ENCODE measurements at places on chromosomes 5 and 9. TPM values are rescaled to one million over a fixed set of nuclear protein-coding genes. Genes with fewer than 3 reads are reported as not detected.
A peak's percentile ranks its signal among the peaks of the same experiment; 100 is the strongest.

Gene CDKN2B-AS1
- total RNA-seq: 3.1 TPM

DNA sequence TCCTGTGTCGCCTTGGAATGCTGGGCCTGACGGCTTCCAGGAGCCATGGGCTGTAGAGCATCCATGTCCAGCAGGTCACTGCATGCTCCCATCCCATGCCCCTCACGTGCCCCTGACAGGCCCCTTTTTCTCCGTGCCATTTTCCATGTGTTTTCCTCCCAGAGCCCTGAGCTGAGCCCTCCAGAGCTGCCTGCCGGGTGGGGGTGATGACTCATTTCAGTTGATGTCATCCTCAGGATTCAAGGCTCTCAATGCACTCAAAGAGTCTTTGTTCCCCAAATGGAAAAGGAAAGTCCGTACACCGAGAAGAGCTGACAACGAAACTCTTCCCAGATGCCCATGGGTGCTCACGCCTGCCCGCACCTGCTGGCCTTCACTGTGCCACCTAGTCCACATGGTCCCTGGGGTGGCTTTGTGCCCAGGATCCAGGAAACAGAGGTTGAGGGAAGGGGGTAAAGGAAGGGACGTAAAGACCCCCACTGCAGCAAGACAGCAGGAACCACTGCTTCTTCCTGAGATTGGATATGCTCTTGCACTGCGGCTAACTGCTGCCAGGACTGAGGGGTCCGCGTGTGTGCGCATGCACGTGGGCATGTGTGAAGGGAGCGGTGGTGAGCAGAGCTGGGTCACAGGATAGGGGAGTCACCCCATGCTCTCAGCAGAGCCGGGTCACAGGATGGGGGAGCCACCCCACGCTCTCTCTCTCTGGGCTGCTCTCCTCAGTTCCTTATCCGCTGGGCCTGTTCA lies 27.6 kb downstream of the COL15A1 start:
- no peak overlapping the region for H3K4me3 ChIP-seq
- no peak for DNase-seq
- H3K27ac ChIP-seq: no peak overlapping the region
- no peaks in the 10 kb centered on the region for H3K36me3 ChIP-seq
- peaks cover 7% of the 10 kb centered on the region for H3K27me3 ChIP-seq

Gene TAF11L5
- total RNA-seq: not detected

GRCh38 chr5:170120576-170120975 lies 14.9 kb downstream of the FOXI1 start:
- no peak overlapping the region for H3K4me3 ChIP-seq

DNA sequence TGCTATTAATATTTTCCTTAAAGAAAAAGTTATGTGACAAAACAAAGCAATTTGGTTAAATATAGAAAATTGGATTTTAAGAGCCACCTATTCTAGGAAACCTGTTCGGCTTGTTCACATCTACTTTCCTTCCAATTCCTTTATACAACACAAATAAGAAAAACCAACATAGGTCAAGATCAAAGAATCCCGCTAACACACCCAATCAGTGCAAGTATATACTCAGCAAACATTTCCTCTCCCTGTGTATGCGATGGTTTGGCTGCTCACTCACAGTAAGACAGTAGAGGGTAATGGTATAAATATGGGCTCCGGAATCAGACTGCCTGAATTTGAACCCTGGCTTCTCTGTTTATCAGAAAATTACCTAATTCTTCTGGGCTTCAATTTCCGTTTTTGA lies 757.5 kb upstream of the ZNF608 start:
- H3K27ac ChIP-seq: no peak overlapping the region
- no peaks in the 10 kb centered on the region for H3K36me3 ChIP-seq
- no peaks in the 10 kb centered on the region for H3K4me1 ChIP-seq
- H3K27me3 ChIP-seq: no peaks in the 10 kb centered on the region
- H3K4me3 ChIP-seq: no peak overlapping the region

Gene BRD9
- 59.7 TPM for total RNA-seq

DNA sequence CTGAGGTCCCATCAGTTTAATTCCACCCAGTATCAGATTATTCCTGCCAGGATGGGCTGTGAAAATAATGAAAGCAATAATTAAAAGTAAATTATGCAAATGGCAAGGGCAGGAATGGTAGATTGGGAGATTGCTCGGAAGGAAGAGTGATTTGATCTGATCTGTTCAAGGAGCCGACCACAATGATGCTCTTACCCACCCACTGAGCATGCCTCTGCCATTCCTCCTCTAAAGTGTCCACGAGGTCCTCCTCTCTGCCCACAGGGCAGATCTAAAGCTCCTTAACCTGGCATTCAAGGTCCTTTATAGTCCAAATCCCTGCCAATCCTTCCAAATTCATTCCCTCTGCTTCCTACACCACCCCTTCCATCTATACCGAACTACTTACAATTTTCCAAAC lies 147.8 kb downstream of the TTLL11 start:
- no peak overlapping the region for H3K4me3 ChIP-seq
- no peaks in the 10 kb centered on the region for H3K4me1 ChIP-seq
- no peak overlapping the region for H3K27ac ChIP-seq
- no peak for DNase-seq
- H3K36me3 ChIP-seq: no peaks in the 10 kb centered on the region

Gene TMEM232
- 3.0 TPM for total RNA-seq

GRCh38 chr5:157924490-157924889 lies 65.5 kb upstream of the CLINT1 start:
- no peak for DNase-seq
- no peaks in the 10 kb centered on the region for H3K27me3 ChIP-seq
- H3K27ac ChIP-seq: no peak overlapping the region
- no peaks in the 10 kb centered on the region for H3K36me3 ChIP-seq
- H3K4me3 ChIP-seq: no peak overlapping the region

GRCh38 chr9:98881836-98882568 lies 61.7 kb upstream of the COL15A1 start:
- DNase-seq: no peak
- H3K36me3 ChIP-seq: no peaks in the 10 kb centered on the region
- H3K27me3 ChIP-seq: no peaks in the 10 kb centered on the region
- no peak overlapping the region for H3K4me3 ChIP-seq
- no peak overlapping the region for H3K27ac ChIP-seq

Gene GALNT12
- 9.4 TPM for total RNA-seq

- no peak overlapping the region for H3K4me3 ChIP-seq
- no peaks in the 10 kb centered on the region for H3K4me1 ChIP-seq
- no peak overlapping the region for H3K27ac ChIP-seq
These were observed 103.8 kb upstream of the SMC2 start for GRCh38 chr9:103990311-103990710.

GRCh38 chr5:17249029-17249634 lies 31.7 kb downstream of the BASP1 start:
- no peak overlapping the region for H3K27ac ChIP-seq
- no peaks in the 10 kb centered on the region for H3K27me3 ChIP-seq

- no peak for DNase-seq
- no peak overlapping the region for H3K4me3 ChIP-seq
- no peaks in the 10 kb centered on the region for H3K36me3 ChIP-seq
- H3K27ac ChIP-seq: no peak overlapping the region
- no peaks in the 10 kb centered on the region for H3K4me1 ChIP-seq
These were observed 261.9 kb upstream of the NR4A3 start for GRCh38 chr9:99559776-99560175.

Gene BARHL1
- total RNA-seq: not detected

- no peaks in the 10 kb centered on the region for H3K4me1 ChIP-seq
- no peaks in the 10 kb centered on the region for H3K27me3 ChIP-seq
- H3K27ac ChIP-seq: no peak overlapping the region
- H3K4me3 ChIP-seq: no peak overlapping the region
These were observed 10.9 kb downstream of the QRFP start for GRCh38 chr9:130885484-130886375.

DNA sequence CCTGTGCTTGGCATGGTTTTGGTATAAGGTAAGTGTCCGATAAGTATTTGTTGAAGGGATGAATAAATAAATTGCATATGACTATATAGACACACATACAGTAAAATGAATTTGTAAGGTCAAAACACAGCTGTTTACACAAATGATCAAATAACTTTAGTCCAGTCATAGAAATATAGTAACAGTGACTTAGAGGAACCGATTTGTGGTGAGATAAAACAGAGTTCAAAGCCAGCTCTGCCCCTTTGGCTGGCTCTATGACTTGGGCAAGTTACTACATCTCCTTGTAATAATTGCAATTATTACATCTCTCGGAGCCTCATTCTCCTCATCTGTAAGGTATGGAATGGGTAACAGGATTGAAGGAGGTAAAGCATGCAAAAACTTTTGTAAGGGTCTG lies 384.0 kb downstream of the PLK2 start:
- DNase-seq: no peak
- no peak overlapping the region for H3K4me3 ChIP-seq
- no peaks in the 10 kb centered on the region for H3K36me3 ChIP-seq
- H3K4me1 ChIP-seq: no peaks in the 10 kb centered on the region

DNA sequence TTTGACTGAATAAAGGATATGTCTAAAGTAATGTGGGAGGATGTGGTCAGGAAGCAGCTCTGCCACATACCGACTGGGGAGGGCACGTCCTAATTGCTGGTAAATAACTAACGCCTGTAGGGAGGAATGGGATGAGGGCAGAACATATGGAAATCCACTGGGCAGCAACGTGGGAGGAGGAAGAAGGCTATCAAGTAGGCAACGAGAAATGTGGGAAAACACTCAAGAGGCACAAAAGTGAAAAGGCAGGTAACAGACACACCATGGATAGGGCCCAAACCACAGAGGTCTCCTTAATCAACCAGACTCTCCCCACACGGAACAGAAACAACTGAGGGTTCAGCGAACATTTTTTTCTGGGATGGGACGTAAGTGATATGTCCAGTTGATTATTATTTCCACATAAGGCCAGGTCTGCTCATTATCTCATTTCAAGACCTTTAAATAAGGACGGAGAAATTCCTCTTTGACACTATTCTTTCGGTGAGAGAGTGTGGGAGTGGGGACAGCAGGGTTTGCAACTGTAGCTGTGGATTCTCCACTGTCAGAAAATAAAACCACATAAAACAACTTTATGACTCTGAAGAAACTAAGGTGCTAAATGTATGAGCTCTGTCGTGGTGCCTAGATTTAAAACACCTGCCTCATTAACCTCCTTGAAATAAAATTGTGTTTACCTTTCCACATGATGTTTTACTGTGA lies 17.0 kb downstream of the IARS1 start:
- no peak for DNase-seq
- no peak overlapping the region for H3K27ac ChIP-seq
- no peaks in the 10 kb centered on the region for H3K27me3 ChIP-seq
- H3K36me3 ChIP-seq: peaks cover 74% of the 10 kb centered on the region
- peaks cover 11% of the 10 kb centered on the region for H3K4me1 ChIP-seq

- no peaks in the 10 kb centered on the region for H3K4me1 ChIP-seq
- no peaks in the 10 kb centered on the region for H3K27me3 ChIP-seq
- DNase-seq: no peak
- no peak overlapping the region for H3K27ac ChIP-seq
- no peaks in the 10 kb centered on the region for H3K36me3 ChIP-seq
These were observed 774.2 kb upstream of the CDH10 start for GRCh38 chr5:25418978-25419377.

DNA sequence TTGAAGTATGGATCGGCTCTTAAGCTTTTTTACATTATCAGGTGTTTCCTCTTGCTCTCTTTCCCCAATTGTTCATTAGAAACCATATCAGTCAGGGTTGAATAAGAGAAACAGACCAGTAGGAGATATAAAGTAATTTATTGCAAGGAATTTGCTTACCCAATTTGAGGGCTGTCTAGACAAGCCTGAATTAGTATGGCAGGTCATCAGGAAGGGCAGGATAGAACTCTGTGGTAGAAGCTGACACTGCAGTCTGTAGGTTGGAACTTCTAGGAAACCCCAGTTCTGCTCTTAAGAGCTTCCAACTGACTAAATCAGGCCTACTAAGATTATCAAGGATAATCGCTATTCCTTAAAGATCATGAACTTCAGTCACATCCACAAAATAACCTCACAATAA lies 24.3 kb downstream of the ISOC1 start:
- H3K27ac ChIP-seq: no peak overlapping the region
- no peak overlapping the region for H3K4me3 ChIP-seq
- no peaks in the 10 kb centered on the region for H3K4me1 ChIP-seq
- no peak for DNase-seq
- no peaks in the 10 kb centered on the region for H3K27me3 ChIP-seq
- peaks cover 3% of the 10 kb centered on the region for H3K36me3 ChIP-seq

GRCh38 chr5:139659695-139660101 lies 11.5 kb downstream of the CXXC5 start:
- H3K36me3 ChIP-seq: no peaks in the 10 kb centered on the region
- H3K27me3 ChIP-seq: no peaks in the 10 kb centered on the region
- H3K27ac ChIP-seq: peak overlapping the region; percentile 92
- no peak for DNase-seq

DNA sequence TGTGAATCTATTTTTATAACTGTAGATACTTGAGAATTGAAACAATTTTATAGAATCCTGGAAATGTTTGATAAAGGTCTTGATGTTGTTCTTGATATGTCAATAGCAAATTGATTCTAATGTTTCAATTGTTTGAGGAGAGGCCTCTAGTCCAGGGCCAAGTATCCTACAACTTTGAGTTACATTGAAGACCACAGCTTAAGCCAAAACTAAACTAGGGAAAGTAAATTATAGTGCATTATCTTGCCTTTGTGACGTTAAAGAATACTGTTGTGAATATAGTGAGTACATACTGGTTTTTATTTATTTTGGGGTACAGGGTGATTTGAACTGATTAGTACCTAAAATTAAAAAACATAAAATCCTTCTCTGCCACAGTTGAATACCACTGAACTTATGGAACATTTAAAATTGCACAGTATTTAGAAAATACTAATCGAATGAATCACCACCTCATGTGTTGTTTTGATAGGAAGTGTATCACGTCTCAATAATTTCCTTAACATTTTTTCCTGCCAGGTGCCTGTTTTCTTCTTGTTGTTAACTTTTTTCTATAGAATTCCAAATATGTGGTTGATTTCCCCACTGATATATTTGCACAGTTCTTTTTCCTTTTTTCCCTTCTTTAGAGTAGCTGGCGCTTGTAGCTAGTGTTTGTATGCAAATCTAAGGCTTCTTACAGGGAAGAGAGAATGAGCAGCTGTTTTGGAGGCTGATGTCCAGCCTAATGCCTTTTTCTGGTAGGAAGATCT lies 12.5 kb downstream of the ARHGEF28 start:
- H3K4me1 ChIP-seq: no peaks in the 10 kb centered on the region
- H3K36me3 ChIP-seq: no peaks in the 10 kb centered on the region
- no peak overlapping the region for H3K27ac ChIP-seq
- H3K27me3 ChIP-seq: peaks cover 2% of the 10 kb centered on the region

- no peak overlapping the region for H3K27ac ChIP-seq
- H3K4me3 ChIP-seq: no peak overlapping the region
- H3K27me3 ChIP-seq: no peaks in the 10 kb centered on the region
- DNase-seq: no peak
These were observed 116.5 kb upstream of the PHYKPL start for GRCh38 chr5:178349075-178349511.

Measured in natural killer cell (primary cell).